ENCODE measurements at places on chromosomes 5 and 9.
A peak's percentile ranks its signal among the peaks of the same experiment; 100 is the strongest.

DNA sequence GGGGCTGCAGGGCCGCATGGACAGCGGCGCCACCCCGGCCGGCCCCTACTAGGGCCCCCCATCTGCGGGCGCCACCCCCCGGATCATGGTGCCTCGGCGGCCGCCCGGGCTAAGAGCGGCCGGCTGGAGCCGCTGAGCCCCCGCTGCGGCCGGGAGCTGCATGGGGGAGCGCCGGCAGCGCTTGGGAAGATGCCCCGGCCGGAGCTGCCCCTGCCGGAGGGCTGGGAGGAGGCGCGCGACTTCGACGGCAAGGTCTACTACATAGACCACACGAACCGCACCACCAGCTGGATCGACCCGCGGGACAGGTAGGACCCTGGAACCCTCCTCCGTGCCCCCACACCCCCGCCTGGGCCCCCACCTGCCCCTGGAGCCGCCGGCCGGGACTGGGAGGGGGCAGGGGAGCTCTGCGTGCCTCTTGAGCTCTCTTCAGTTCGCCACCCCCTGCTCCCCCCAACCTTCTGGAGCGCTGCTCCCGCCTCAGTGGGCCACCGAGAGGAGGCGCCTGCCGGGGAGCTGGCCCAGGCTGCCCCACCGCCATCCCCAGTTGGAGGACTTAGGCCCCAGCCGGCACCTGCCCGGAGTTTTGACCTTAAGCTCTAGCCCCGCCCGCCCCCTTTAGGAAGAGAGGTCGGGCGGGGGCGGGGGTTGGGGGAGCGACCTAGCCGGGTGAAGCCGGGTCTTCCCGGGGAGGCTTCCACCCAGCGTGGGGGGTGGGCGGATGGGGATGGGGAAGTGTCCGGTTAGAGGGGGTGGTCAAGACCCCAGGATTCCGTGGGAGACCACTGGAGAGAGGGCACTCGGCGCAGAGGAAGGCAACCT, 730 bp downstream of the WWC1 start:
- DNase-seq = no peak

DNA sequence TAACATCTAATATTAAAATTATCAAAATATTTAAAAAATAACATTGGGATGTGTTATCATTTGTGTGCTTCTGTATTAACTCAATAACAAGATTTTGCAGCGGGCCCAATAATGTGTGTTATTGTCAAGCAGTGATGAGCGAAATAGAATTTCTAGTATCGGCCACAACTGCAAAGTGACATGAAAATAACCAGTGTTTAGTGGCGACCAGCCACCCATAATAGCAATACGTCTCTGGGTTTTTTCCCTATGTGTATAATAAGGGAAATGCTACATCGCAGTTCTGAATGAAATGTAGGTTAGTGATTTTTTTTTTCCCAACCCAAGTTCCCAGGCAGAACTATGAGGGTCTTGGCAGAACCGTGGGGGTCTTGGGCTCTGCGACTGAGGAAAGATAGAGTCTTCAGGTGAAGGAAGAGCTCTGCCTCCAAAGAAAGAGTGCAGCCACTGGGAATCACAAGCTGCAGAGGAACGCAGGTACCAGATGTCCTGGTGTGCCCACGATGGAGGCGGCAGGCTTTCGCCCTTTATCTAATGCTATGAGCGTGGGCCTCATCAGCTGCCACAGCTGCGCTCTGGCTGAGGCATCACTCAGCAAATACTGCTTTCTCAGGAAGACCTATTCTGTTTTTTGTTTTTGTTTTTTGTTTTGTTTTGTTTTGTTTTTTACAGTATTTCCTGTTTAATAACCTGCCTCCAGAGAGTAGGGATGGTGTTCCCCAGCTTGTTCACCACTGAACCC, 235.0 kb downstream of the ROR2 start:
- no peak for DNase-seq

GRCh38 chr9:114898741-114899140, 31.6 kb downstream of the TNFSF8 start:
- DNase-seq = no peak

DNA sequence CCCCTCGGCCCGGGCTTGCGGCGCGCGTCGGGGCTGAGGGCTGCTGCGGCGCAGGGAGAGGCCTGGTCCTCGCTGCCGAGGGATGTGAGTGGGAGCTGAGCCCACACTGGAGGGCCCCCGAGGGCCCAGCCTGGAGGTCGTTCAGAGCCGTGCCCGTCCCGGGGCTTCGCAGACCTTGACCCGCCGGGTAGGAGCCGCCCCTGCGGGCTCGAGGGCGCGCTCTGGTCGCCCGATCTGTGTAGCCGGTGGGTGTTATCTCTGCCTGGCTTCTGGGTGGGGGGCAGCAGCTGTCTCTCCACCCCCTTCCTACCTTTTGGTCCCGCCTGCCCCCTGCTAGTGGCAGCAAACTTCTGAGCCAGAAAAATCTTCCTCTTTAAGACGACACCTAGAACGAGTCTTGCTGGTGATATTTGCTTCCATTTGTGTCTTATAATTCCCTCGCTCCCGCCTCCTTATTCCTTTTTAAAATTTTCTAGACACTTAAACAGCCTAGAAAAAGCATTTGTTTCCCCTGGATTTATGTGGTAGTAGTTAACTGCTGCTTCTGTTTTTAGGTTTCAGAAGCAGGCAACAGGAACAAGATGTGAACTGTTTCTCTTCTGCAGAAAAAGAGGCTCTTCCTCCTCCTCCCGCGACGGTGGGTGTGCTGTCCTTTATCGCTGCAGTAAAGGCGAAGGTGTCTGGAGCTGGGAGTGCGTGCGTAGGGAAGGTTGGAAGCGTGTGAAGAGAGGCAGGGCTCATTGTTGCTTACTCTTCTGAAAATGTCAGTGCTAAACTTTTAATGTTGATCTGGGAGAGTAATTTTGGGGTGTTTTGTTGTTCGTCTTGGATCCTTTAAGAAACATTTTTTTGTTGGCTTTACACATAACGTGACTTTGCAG, 554 bp downstream of the JAK2 start:
- peak; percentile 35 for DNase-seq

DNA sequence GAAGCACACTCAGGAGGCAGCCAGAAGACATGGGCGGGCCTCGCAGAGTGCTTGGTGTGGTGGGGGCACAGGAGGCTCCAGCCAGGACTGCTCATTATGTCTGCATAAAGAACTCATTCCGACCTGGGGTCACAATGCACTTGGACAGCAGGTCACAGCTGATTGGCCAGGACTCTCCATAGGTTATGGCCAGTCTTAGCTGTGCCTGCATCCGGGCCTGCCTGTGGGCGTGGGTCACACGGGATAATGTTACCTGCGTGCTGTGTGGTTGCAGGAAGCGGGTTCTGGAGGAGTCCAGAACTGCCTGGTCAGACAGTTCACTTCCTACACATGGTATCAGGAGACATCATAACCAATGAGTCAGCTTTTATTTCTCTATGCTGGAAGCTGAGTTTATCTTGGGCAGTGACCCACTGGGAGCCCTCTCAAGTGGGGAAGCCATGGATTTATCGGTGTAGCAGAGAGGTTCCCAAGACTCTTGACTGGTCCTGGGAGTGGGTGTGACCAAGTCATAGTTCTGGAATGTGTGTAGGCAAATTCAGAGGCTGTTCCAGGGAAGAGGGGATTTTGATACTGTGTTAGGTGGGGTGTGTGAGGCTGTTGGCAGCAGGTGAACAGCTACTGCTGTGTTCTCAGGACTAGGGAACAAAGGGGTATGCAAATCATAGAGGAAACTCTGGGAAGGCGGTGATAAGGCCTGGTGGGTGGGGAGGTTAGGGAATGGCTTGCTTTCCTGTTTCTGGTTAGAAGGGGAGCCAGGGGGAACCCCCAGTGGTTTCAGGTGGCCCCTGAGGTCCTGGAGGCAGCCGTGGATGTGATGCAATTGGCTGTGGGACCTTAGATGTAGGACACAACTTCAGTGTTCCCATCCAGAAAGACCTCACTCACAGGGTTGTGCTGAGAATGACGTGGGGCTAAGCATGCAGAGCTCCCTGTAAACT, 51.3 kb downstream of the ARHGEF37 start:
- no peak for DNase-seq

DNA sequence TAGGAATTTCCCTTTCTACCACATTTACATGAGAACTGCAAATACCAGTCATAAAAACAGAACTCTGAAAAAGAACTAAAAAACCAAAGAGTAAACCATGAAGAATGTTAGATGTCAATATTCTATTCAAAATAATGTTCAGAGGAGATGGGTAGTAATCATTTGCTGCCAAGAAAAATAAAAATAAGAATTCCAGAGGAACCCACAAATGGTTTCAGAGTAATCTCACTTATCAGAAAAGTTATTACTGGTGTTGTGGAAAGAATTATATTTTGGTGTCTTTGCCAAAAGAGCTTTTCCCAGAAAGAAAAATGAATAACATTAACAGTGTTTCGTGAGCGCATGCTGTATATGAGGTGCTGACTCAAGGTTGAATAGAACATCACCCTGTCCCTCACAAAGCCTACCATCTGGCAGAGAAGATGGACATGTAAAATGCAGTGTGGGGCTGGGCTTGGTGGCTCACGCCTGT, 35.6 kb downstream of the GPR21 start:
- DNase-seq = no peak

DNA sequence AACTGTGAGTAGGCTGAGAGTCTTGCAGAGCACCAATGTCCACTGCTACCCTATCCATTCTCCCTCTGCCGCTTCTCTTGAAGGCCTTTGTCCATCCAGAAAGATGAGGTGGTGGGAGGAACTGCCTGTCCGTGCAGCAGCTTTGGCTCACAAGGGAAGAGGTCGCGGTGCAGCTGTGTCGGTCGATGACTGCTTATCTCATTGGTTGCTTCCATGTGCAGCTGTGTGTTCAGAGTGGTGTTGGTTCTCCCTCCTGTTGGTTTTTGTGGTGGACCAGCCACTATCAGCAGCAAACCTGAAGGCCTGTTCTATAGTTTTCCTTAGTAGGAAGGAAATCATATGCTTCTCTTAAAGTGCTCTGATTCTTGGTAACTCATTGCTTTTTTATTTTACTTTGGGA, 40.7 kb downstream of the SPTAN1 start:
- DNase-seq = no peak

DNA sequence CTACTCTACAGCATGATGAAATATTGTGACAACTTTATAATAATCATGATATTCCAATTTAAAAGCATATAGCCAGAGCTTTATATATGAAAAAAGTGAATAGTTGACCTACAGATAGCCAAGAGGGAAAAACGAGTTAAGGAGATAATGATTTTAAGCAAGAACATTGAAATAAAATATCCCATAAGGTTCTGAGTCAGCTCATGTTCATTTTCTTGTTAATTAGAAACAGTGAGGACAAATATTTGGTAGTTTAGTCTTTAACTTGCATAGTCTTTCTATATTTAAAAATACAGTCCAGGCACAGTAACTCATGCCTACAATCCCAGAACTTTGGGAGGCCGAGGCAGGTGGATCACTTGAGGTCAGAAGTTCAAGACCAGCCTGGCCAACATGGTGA, 55.8 kb upstream of the CDH6 start:
- DNase-seq = no peak

- DNase-seq = no peak
Observed at GRCh38 chr9:130901498-130902203, 5.0 kb upstream of the QRFP start.

DNA sequence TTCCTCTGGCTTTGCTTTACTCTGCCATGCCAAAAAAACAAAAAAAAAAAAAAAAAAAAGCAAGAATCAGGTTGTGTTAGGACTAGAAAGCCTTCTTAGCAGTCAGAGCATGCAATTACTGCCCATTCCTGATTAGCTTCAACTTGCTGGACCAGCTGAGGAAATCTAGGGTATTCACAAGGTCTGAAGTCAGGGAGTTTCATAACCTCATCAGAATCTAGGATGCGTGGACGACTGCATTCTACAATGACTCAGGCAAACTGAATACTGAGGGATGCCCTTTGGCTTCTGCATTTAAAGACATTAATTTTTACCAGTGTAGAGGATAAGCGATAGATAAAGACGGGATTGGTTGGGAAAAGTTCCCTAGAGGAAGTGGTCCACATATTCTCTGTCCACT, 39.2 kb upstream of the SHOC1 start:
- DNase-seq = no peak

GRCh38 chr5:14741801-14742440, 77.4 kb downstream of the OTULIN start:
- no peak for DNase-seq

- no peak for DNase-seq
Observed at GRCh38 chr9:73347720-73348119, 196.1 kb downstream of the ANXA1 start.

- DNase-seq = no peak
Observed at GRCh38 chr5:8557728-8558127, 688.8 kb downstream of the MTRR start.

- DNase-seq = no peak
Observed at GRCh38 chr5:133387091-133387490, 225.2 kb downstream of the FSTL4 start.

DNA sequence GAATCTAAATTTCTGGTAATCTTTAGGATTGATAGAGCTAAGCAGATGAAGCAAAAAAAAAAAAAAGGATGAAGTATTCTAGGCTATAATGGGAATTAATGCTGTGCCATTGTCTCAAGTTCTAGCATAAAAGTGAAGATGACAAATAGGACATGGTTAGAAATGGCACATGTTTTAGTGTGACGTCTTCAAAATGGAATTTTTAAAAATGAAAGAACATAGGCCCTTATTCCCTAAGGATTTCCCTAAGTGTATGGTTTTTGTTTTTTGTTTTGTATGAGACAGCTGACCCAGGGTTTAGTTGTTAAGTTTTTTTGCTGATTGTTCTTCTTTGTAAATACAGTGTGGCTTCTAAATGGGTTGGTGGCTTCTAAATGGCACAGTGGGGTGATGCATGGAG, 7.1 kb downstream of the TLE4 start:
- DNase-seq = no peak

- no peak for DNase-seq
Observed at GRCh38 chr9:89670114-89670513, 65.3 kb downstream of the GADD45G start.

DNA sequence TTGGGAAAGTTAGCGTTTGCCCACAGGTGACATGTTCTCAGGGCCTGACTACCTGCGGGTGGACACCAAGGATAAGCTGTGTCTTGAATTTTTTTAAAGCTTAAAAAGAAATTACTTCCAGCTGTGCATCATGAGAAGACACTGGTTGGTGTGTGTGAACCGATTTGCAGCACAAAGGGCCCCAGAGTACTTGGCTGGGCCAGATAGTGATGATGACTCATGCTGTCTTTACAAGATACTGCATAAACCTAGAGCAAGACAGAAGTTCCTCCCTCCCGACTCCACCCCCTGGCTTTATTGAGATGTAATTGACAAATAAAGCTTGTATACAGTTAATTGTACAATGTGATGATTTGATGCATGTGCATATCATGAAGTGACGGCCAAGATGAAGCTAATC, 212.8 kb downstream of the NXNL2 start:
- DNase-seq = no peak

GRCh38 chr5:159456722-159457465, 126.6 kb upstream of the IL12B start:
- DNase-seq = no peak

All from midbrain (tissue), 1 donor.